ENCODE measurements at places on chromosomes 2 and 18.
A peak's percentile ranks its signal among the peaks of the same experiment; 100 is the strongest.

- DNase-seq, result no peak
Measured at GRCh38 chr2:150224321-150224720, 263.1 kb downstream of the RND3 start.

DNA sequence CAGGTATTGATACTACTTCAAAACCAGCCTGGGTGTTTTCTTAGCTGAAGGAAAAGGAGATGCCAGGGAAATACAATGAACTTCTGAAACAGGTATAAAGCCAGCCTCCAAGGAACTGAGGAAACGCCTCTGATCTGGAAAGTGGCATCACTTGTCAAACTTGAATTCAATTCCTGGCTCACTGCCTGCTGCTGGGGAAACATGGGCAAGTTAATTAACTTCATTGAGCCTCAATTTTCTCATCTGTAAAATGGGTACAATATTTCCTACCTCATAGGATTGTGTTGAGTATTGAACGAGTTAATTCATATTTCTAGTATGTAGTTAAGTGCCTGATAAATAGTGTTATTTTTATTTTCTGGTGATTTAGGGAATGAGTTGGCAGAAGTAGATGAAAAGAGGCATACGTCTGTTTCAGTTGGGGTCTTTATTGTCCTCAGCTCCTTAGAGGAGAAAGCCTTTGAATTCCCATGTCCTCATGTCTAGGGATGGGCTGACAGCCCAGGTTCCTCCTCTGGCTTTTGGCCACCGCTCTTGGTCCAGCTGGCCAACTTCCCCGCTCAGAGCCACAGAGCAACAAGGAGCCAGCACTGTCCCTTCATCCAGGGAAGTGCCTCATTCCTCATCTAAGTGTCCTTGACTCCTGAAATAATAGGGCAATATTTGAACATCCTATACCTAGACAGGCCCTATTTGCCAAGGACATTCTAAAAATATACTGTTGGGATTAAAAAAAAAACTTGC lies 210.5 kb upstream of the GATA6 start:
- no peak for DNase-seq

DNA sequence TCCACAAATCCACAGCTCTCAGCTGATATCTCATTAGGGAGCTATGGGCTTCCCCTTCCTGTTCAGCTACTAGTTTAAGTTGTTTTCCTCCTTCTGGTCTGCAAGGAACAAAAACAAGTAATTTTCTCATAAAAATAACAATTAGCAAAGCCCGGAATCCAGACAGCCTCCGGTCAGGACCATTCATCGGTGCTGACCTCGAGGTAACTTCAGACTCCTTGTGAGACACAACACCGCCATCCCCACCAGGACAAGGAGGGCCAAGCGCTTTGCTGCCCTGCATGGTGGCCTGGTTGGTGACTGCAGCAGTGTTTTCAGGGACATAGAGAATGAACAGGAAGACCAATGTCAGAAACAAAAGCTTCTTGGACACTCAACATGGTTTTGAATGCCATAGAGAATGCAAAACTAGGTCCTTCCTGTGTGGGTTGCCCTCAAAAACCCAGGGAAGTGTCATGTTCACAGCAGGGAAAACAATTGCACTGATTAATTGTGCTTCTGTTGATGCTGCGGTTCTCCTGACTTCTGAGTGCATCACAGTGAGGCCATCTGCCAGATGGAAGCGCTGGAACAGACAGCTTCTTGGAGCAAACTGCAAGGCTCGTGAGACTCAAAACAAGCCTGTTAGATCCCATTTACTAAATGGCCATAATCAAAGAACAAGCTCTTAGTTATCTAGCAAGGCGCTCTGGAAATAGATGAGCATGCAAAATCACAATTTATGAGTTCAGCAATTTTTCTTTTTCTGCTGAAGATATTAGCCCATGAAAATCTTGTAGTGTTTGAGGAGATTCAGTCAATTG lies 77.1 kb downstream of the HS1BP3 start:
- DNase-seq, result no peak

DNA sequence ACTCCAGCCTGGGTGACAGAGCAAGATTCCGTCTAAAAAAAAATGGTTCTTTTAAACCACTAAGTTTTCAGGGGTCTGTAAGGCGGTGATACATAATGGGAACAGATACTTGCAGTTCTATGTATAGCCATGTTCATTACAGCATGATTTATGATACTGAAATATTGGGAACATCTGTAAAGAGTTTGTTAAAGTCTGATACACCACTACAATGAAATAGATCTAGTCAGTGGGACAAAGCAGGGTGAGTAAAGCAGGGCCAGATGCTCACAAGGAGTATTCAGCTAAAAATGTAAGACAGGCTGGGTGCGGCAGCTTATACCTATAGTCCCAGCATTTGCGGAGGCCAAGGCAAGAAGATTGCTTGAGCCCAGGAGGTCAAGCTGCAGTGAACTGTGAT lies 6.2 kb upstream of the ING5 start:
- no peak for DNase-seq

- no peak for DNase-seq
Measured at GRCh38 chr18:45250479-45250878, 364.8 kb upstream of the SLC14A2 start.

- DNase-seq, result no peak
Measured at GRCh38 chr18:48116017-48116416, 185.6 kb upstream of the SMAD2 start.

- no peak for DNase-seq
Measured at GRCh38 chr2:4791488-4791887, 900.7 kb upstream of the SOX11 start.

DNA sequence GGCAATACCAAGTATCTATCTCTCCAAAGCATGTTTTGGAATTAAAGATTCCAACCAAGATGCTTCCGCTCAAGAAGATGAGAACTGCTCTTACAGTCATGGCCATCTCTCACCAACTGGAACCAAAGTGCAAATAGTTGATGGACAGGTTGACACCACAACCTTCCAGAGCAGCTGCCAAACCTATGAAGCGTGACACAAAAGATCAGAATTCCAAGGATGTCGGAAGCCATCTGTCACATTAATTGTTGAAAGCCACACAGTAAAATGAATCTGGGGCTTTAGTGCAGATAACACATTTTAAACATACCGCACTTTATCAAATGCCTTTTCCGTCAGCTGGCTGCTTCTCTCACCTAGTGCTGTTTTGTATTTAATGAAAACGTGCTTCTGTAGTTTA lies 195.7 kb downstream of the CDH20 start:
- no peak for DNase-seq

DNA sequence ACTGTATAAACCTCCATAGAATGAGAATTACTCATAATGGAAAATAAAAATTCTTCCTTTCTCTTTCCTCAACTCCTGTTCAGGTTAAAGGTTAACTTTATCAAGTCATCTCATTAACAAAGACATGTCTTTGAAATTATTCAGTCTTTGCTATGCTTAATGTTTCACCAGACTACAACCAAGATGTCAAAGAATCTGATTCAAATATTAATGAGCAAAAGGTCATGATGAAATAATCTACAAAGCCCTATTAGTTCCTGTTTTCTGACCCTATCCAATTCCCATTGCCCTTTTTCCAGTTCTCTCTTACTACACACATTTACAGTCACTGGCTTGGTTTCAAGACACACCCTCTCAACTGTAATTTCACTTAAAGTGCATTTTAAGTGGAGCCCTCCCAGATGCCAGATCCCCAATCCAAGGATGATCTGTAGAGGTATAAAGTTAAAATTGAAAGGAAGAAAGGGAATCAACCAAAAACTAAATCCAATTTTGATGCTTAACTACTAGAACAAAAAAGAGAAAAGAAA lies 246.9 kb upstream of the CYP26B1 start:
- DNase-seq, result no peak

GRCh38 chr2:44740678-44741077 lies 200.8 kb upstream of the SIX3 start:
- peak; percentile 5 for DNase-seq

- no peak for DNase-seq
Measured at GRCh38 chr18:42527766-42528165, 572.7 kb downstream of the PIK3C3 start.

GRCh38 chr18:65239787-65240186 lies 511.0 kb upstream of the CDH7 start:
- DNase-seq, result no peak

DNA sequence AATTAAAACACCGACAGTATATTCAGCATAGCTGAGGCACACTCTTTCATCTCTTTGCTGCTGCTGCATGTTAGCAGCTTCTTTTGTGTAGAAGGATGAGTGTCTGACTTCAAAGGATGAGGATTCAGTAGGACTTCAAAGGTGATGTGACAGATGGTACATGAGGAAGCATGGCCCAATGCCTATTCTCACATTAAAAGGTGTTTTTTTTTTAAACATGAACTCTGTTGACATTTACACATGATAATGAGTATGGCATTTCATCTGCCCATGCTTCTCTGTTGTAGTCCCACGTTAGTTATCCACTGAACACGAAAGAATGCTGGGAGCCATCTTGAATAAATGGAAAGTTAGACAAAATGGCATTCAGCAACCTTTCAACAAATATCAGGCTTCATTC lies 1950.8 kb upstream of the PIK3C3 start:
- DNase-seq, result no peak

DNA sequence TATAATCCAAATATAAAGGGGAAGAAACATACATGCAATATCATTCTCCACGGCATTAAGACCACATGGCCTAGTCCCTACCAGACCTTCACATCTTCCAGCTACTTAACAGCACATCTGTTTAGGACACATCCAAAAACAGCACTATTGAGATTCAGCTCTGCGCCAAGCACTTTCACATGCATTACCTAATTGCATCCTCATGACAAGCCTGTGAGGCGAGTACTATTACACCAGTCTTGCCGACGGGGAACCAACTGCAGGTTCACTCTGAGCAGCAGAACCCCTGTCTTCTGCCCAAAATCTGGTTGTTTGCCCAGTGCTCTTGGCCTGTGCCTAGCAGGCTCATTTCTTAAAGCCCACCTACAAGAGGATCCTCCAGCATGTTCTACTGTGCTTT lies 66.7 kb downstream of the AAK1 start:
- peak; percentile 55 for DNase-seq

GRCh38 chr2:114091010-114091409 lies 201.1 kb downstream of the ACTR3 start:
- DNase-seq, result no peak

- DNase-seq, result no peak
Measured at GRCh38 chr2:141699573-141699972, 431.2 kb downstream of the LRP1B start.

GRCh38 chr18:3384664-3385563 lies 65.1 kb upstream of the TGIF1 start:
- DNase-seq, result no peak

Measured in fibroblast of the conjunctiva (primary cell).